ENCODE measurements at places on chromosomes 2 and 18.

- no peak for DNase-seq
Observed at GRCh38 chr18:12747530-12748315, 44.9 kb downstream of the PSMG2 start.

- DNase-seq, result no peak
Observed at GRCh38 chr18:45874491-45875184, 49.2 kb downstream of the SIGLEC15 start.

DNA sequence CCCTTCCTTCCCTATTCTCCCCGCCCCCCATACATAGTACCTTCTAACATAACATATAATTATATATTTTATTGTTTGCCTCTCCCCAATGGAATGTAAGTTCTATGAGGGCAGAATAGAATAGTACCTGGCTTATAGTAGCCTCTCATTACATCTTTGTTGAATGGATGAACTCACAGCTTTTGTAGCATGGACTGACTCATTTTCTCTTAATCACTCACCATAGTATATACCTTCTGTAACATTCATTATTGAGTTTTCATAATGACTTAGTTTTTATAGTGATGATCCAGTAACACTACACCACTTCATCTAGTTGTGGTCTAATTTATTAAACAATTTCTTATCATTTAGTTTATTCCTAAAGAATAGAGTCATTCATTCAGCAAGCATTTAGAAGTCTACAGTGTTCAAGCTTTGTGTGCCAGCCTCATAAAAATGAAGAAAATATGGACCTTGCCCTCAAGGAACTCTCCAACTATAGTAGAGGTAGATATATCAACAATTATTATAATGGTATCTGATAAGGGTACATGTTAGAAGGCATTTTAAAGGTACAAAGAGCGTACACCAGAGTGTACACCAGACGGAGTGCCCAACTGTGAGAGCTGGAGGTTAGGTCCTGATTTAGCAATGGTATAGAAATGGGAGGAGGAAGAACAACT, 31.1 kb downstream of the NCOA1 start:
- no peak for DNase-seq

DNA sequence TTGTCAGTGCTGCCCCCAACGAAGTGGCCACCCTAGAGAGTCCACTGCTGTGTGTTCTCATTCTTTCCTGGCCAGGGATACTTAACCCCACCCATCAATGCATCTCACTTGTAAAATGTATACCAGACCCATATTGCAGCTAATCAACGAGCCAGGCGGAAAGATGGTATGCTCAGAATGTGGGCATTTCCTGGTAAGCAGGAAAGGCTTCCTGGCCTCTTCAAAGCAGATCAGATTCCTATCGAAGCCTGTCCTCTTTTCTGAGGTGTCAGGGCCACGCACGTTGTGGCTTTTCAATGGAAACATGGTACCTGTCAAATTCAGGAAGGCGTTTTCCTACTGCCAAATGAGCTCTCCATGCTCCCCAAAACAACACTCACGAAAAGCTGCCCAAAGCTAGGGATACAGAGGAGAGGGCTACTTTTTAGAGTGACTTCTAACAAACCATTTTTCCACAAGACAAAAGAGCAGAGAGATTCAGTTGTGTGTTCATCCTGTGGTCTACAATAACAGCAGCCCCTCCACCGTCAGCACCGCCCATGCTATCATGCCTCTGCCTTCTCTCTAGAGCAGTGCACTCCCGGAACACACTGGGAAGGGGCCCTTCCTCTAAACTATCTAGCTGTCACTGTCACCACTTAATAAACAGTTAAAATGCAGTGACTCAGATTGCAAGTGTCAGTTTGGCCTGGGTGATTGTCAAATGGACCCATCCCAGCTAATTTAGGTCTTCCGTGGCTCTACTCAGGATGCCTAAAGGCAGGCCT, 535.1 kb downstream of the RNF144A start:
- no peak for DNase-seq
